ENCODE measurements at places on chromosomes 11 and 22. TPM values are rescaled to one million over a fixed set of nuclear protein-coding genes. Genes with fewer than 3 reads are reported as not detected.

The OR8A1 gene
- not detected for total RNA-seq

The OR8B12 gene
- total RNA-seq = not detected

The OR10A2 gene
- 0.22 TPM for total RNA-seq

The C11orf16 gene
- total RNA-seq = not detected

The GLYAT gene
- not detected for total RNA-seq

The LINC01488 gene
- 0.38 TPM for total RNA-seq

The DERL3 gene
- 1.2 TPM for total RNA-seq

The SLC22A25 gene
- total RNA-seq = not detected

The RTL10 gene
- 24.4 TPM for total RNA-seq

The RBFOX2 gene
- total RNA-seq = 194 TPM

The RPL3 gene
- total RNA-seq = 1,828 TPM

The CASP12 gene
- 0.27 TPM for total RNA-seq

The SCO2 gene
- total RNA-seq = not detected

The ZNF195 gene
- total RNA-seq = 59.3 TPM

All from camera-type eye (tissue), 1 donor.